ENCODE measurements at places on chromosomes 6 and 20.

GRCh38 chr6:13400772-13401171 lies 72.4 kb upstream of the TBC1D7 start:
- DNase-seq = no peak

GRCh38 chr6:161446296-161446925 lies 172.6 kb upstream of the AGPAT4 start:
- no peak for DNase-seq

DNA sequence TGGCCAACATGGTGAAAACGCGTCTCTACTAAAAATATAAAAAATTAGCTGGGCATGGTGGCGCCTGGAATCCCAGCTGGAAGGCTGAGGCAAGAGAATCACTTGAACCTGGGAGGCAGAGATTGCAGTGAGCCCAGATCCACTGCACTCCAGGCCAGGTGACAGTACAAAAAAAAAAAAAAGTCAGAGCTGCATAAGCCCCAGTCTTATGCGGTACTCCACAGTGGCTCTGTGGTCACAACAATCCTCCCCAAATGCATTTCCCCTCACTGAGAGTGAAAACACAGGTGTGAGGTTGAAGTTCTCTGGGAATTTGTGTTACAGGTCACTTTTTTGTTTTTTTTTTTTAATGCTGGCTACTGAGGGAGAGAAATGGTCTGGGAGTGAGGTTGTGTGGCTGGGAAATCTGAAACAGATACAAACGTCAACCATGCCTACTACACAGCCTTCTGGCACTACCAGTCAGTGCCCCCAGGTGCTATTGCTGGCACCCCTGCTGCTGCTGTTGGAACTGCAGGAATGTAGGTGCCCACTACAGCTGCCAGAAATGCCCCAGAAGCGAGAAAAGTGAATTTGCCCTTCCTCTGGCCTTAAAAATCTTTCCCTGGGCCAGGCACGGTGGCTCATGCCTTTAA lies 5.7 kb downstream of the MRPS26 start:
- no peak for DNase-seq

DNA sequence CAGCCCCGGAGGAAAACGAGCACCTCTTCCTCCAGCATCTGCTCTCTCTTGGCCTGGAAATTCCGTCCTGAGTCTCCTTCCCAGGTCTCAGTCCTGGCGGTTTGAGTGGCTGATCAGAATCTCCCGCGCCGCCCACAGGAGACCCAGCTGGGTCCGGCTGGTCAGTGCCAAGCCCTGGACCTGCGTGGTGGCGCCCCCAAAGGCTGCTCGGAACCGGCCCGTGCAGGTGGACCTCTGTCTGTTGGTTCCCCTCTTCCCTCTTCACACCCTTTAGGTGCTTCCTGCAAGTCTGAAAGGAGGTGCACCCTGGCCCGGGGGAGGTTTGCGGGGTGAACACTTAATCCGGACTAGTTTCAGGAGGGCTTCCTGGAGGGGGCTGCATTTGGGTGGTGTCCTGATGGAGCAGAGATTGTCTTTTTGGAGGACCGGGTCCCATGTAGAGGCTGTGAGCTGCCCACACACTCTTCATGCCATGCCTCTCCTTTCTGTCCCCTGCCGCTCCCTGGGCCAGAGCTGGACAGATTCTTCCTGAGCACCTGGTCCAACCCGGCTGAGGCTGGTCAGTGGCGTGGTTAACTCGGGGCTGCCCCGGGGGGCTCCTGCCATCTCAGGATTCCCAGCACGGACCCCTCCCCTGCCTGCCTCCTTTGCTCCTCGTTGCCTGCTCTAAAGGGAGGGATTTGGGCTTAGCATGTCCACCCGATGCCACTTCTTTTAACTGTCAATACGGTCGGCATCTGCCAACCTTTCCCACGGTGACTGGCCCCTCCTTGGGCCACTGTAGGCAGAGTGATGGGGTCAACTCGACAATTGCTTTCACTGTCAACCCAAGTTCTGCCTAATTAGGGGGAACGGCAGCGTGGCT lies 16.5 kb upstream of the BHLHE23 start:
- DNase-seq = no peak

GRCh38 chr6:12422848-12423247 lies 132.7 kb downstream of the EDN1 start:
- DNase-seq = no peak

GRCh38 chr6:111709615-111710398 lies 104.1 kb upstream of the TRAF3IP2 start:
- DNase-seq = no peak

- no peak for DNase-seq
Measured at GRCh38 chr6:125477844-125478243, 176.1 kb upstream of the HDDC2 start.

- no peak for DNase-seq
Measured at GRCh38 chr6:15892369-15892768, 229.5 kb upstream of the DTNBP1 start.

GRCh38 chr20:12575352-12576095 lies 433.2 kb upstream of the SPTLC3 start:
- no peak for DNase-seq

GRCh38 chr6:32852844-32853540 lies 512 bp downstream of the TAP1 start:
- no peak for DNase-seq

DNA sequence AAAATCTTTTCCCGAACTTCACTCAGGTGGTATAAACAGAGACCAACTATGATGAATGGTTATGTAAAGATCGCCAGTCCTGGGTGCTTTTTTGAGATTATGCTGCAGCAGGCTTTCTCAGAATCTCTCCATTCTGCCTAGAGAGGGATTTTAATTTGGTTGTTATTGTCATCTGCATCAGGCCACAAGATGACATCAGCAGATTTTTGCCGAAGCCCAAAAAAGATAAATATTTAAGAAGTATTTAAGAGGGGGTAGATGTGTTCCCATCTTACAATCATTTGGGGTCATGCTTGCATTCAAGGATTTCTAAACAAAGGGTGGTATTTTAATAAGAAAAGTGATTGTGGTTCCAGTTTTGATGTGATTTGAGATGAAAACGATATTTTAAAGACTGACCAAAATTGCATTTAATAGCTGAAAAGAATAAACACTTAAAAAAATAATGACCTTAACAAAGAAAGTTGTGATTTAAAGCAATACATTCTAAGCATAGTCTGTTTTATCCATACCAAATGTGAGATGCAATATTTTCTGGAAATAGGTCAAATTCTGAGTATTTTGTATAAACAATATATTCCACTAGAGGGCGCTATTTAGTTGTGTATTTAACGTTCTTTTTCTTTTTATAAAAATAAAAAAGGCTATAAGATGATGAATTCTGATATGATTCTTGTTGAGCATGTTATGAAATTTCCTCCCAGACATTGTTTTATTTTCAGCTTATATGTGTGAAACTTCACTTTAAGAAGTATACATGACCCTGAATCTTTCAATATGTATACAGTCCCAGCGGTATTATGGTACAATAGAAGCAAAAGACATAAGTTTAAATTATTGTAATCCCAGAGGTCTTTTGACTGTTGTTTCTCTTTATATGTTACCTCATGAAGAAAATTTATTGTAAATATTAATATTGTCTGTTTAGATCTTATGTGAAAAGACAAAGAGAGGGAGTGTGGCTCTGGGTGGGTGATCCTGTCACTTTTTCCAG lies 51.0 kb upstream of the ZFP64 start:
- no peak for DNase-seq

- DNase-seq = no peak
Measured at GRCh38 chr6:72324591-72324990, 297.3 kb upstream of the KCNQ5 start.

GRCh38 chr20:24469894-24470745 lies 691 bp downstream of the SYNDIG1 start:
- DNase-seq = no peak

DNA sequence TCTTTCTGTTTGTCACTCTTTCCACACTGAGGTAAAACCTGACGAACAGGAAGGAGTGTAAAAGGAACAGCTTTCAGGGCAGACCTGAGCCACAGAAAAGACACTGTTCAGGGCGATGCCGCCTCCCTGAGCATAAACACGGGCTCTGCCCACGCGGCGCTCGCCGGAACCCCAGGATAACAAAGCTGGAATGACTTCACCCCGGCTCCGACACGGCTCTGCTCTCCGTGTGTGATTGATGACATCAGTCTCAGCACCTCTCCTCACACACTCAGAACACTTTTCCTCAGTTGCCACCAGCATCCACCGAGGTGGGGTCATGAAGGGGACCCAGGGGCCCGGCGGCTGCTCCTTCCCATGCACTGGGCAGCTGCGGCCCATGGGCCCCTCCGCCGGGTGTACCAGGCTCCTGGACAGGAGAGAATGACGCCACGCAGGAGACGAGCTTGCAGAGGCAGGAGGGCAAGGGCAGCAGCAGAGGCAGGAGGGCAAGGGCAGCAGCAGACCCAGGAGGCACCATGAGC lies 43.6 kb downstream of the DLL1 start:
- DNase-seq = no peak

GRCh38 chr6:144912474-144912873 lies 627.3 kb downstream of the UTRN start:
- DNase-seq = no peak

DNA sequence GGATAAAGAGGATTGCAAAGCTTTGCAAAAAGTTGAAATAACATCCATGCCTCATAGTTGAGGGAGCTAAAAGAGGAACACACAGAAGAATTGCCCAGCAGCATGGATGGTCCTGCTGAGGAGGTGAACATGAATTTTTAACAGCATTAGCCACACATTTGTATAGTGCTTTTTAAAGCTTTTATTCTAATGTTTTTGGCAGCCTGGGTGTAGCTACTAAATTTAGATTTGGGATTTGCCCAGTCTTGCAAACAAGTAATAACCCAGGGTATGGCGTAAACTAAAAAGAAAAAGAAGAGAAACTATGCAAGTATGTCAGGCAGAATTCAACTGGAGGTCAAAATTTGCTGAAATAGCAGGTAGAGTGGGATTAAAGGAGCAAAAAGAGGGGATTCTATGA lies 75.1 kb upstream of the PTPRK start:
- no peak for DNase-seq

GRCh38 chr6:143513410-143513809 lies 1.9 kb upstream of the FUCA2 start:
- peak; percentile 27 for DNase-seq

DNA sequence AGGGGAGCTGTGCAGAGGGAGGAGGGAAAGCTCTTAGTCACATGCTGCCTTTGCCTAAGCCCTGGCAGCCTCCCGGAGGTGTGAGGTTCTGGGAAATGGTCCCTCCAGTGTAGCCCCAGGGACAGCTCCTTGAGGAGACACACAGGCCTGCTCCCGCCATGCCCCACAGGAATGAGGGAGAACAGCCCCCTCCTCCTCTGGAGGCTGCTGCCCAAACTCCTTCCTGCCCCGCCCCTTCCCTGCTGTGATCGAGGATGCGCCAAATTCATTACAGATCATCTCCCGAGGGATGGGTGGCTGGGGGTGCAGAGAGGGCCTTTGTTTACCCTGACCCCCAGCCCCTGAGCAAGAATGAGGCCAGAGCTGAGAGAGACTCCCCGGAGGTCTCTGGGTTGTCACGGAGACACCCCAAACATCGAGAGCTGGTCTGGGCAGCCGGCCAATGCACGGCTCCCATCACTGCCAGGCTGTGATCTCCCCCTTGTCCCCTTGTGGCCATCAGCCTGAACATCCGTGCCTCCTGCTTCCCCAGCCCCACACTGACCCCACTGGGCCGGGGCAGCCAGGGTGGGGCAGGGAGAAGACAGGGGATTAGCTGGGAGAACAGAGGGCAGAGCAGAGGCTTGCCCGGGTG lies 8.4 kb downstream of the CYP21A2 start:
- no peak for DNase-seq

- DNase-seq = no peak
Measured at GRCh38 chr6:39453956-39454524, 131.5 kb upstream of the KCNK16 start.

- DNase-seq = no peak
Measured at GRCh38 chr20:4190792-4191519, 175.6 kb upstream of the RNF24 start.

DNA sequence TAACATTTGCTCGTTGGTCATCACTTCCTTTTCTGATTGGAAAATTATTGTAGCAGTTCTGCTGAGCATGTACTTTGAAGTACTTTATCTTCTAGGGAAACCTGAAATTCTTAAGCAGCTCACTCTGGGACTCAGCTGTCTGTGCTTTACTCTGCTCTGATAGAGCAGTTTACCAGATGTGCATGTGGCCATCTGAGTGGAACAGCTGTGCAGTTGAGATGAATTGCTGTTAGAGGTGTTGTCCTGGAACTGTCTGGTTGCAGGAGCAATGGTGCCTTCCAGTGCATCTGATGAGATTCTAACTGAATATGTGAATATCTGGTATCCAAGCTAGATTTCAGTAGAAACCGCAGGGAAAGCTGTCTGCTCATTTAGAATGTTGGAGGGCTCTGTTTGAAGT lies 27.2 kb downstream of the PANK2 start:
- DNase-seq = no peak

- DNase-seq = no peak
Measured at GRCh38 chr20:19758501-19759331, 658 bp downstream of the RIN2 start.

DNA sequence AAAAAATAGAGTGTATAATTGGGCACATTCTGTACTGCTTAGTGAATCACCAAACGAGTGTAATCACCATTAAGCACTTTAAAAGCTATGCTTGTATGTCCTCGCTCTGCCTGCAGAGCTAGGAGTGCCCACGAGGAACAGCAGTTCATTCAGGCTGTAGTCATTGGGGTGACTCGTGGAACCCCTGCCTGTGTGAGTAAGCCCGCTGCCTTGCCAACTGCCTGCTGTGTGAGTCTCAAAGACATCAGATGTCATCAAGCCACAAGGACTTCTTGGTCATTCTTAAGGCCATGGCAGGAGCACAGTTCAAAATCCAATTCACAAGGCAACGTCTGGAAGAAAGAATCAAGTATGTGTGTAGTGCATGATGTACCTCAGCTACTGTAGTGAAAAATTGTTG lies 60.4 kb downstream of the FOXO3 start:
- no peak for DNase-seq

DNA sequence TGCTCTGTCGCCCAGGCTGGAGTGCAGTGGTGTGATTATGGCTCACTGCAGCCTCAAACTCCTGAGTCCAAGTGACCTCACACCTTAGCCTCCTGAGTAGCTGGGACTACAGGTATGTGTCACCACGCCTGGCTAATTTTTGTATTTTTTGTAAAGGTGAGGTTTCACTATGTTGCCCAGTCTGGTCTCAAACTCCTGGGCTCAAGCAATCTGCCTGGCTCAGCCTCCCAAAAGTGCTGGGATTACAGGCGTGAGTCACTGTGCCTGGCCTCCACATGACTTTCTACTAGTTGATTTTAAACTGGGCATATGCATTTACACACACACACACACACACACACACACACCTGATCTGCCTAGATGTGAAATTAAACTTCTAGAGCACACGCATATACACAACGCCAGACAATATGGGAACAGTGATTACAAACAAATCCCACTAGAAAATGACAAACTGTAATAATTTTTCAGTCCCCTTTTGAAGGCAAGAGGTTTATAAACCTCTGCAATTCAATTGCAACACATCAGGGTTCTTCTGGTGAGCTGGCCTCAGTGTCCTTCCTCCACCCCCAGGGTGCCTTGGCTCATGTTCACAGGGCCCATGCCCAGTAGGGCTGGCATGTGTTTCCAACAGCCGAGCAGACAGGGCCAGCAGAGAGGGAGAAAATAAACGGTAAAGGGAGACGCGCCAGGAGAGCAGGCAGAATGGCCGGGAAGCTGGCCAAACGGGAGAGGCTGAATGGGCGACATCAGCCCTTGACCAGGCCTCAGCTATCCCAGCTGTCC lies 31.2 kb downstream of the PARD6B start:
- DNase-seq = no peak
